ENCODE measurements at places on chromosomes 2 and 18.

DNA sequence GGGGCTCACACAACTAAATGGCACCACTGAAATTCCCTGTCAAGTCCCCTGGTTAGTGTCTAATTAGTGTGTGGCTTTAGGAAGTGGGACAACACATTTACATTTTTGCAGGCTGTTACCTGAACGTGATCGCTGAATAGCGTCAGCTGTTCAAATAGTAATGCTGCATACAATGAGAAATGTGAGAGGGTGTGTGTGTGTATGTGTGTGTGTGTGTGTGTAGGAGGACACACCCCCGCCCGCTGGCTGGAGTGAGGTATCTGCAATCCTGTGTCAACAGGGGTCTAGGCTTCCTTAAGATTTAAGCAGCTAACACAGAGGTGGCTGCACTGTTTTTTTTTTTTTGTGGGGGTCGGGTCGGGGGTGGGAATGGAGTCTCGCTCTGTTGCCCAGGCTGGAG lies 4.8 kb upstream of the LYPD6B start:
- DNase-seq: no peak

DNA sequence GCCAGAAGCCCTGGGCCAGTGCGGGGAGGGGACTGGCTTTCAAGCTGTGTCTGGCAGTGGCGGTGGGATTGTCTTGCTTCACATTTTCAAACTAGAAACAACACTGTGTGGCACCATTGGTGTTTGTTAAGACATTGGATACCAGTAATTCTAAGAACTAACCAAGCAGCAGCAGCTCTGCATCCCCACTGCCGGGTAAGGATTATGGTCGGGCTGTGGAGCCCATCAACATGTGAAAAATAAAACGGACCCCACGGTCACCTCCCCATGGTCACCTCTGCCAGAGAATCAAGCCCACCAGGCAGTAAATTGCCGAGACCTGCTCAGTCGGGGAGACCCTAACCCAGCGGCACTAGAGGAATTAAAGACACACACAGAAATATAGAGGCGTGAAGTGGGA lies 65.3 kb downstream of the C18orf63 start:
- no peak for DNase-seq

- no peak for DNase-seq
These were observed 123.1 kb downstream of the CELF4 start for GRCh38 chr18:37442477-37442876.

GRCh38 chr2:119435081-119435952 lies 3.7 kb downstream of the TMEM37 start:
- DNase-seq: no peak

- DNase-seq: no peak
These were observed 113.4 kb upstream of the CYP26B1 start for GRCh38 chr2:72261076-72261475.

Data from left cardiac atrium (tissue), 4 donors.